ENCODE measurements at places on chromosomes 6 and 20. TPM values are rescaled to one million over a fixed set of nuclear protein-coding genes. Genes with fewer than 3 reads are reported as not detected.

The PNLDC1 gene
- total RNA-seq: not detected

The ZC3H12D gene
- total RNA-seq: 0.17 TPM

The EYA2 gene
- total RNA-seq: 1.0 TPM

The TCP11 gene
- not detected for total RNA-seq

The SFTA2 gene
- not detected for total RNA-seq

The CD83 gene
- total RNA-seq: 2.1 TPM

The TMEM181 gene
- 45.3 TPM for total RNA-seq

The STAU1 gene
- 52.7 TPM for total RNA-seq

DNA sequence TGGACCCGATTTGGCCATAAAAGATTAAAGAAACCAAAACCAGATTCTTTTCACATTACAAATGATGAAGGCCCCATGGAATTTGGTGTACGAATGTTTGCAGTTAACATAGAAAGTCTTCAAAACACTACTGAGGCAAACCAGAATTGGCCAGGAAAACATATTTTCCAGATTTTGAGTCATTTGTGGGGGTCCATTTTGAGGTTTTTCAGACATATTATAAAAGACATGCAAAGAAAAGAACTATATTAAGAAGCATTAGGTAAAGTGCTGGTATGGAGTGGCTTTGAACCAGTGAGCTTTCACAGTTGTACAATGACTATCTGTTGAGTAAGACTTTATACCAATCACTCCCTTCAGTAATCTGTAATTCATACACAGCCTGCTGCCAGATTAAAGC, 168.9 kb upstream of the COL21A1 start:
- no peak for DNase-seq

DNA sequence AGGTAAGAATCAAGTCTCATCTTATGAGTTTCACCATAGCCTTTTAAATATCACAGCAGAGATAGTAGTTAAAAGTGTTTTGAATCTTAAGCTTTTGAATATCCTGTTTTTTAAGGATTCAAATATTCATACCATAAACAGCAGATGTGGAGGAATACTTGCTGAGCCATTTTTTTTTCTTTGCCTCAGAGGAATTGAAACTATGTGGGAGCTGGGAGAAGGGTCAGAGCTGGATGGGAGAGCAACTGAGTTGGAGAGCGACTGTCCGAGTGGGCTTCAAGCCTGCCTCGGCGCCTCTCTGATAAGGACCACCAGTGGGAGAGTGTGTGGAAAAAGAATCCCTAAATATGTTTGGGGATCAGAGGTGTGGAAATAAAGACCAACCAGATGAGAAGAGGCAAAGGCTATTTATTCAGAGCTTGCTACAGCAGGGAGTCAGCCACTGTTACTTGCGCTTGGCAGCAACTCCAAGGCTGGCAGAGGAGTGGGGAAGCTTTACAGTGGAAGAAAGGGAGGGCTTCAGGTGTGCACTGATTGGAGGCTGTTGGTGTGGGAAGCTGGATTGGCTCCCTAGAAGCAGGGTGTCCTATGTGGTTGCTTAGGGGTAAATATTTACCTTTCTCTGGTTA, 34.3 kb upstream of the MCUR1 start:
- no peak for DNase-seq

DNA sequence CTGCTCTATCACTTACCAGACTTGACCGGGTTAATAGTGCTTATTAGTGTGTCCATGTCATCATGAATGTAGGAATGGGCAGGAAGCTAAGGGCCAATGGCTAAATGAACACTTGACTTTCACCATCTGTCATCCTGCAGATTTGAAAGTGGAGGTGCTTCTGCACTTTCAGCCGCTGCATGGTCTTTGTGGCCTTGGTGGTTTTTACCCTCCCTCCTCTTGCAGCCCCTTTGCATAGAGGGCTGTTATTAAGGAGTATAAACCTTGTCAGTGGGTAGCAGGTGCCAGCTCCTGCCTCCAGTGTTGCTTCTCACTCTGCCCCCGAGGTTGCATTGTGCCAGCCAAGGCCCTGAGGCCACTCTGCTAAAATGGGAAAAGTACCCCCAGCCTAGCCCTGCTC, 122.2 kb upstream of the TNFAIP3 start:
- DNase-seq: no peak

- DNase-seq: no peak
Measured at GRCh38 chr6:168862346-168862980, 391.2 kb downstream of the THBS2 start.

DNA sequence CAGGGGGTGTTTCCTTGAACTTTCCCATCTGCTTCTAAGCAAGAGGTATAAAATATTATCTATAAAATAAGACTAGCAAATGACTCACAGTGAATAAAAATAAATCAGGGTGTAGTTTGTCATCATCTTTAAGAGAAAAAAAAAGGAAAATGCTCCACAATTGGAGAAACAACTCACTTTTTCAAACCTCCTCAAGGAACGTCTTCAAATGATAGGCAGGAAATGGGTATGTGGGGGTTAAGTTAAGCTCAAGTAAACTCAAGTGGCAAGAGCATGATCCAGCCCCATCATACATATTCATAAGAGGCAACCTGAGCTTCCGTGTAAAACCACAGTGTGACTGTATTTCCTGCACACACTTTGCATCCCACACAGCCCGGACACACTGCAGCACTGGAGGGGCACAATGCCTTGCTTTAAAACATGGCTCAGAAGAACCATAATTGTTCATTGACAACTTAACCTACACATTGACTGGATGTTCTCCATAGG, 58.5 kb upstream of the CEP85L start:
- peak; percentile 82 for DNase-seq

- DNase-seq: no peak
Measured at GRCh38 chr20:47466704-47467459, 34.8 kb upstream of the NCOA3 start.

GRCh38 chr20:24289737-24290481, 179.5 kb upstream of the SYNDIG1 start:
- no peak for DNase-seq

DNA sequence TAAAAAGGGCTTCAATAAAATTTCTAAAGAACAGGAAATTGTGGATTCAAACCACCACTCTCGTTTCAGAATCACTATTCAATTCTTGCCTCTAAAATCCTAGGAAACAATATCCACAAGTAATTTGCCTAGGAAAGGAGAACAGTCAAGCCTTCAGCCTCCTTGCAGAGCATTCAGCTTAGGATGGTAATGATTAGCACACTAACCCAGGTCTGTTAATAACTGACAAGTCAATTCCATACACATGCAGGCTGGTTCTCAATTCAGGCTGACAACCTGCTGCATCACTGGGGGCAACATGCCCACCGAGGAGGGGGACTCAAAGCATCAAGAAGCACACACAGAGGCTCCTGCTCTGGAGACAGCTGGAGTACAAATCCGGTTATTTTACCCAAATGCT, 57.6 kb downstream of the GMDS start:
- no peak for DNase-seq

- peak; percentile 44 for DNase-seq
Measured at GRCh38 chr20:55211481-55211880, 736.1 kb downstream of the DOK5 start.

DNA sequence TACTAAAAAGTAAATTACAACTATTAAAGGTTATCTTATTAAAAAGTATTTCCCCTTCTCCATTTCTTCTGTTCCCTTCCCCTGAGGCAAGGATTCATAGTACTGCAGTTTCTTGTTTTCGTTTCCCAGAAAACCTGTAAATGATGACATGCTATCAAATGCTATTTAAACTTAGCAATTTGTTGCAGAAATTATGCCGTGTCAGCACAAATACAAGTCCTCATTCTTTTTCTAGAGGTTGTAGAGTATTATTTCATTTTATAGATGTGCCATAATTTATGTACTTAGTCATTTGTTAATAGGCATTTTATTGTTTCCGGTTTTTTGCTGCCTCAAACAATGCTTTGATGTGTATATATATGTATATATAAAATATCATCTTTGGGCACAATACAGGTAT, 268.4 kb downstream of the PLCB1 start:
- no peak for DNase-seq

GRCh38 chr6:170139531-170139930, 151.3 kb downstream of the DLL1 start:
- DNase-seq: no peak

- DNase-seq: no peak
Measured at GRCh38 chr6:42383421-42384205, 68.1 kb downstream of the TRERF1 start.

- no peak for DNase-seq
Measured at GRCh38 chr6:43801495-43802181, 31.6 kb downstream of the VEGFA start.

- no peak for DNase-seq
Measured at GRCh38 chr6:40634429-40634828, 47.3 kb upstream of the LRFN2 start.

DNA sequence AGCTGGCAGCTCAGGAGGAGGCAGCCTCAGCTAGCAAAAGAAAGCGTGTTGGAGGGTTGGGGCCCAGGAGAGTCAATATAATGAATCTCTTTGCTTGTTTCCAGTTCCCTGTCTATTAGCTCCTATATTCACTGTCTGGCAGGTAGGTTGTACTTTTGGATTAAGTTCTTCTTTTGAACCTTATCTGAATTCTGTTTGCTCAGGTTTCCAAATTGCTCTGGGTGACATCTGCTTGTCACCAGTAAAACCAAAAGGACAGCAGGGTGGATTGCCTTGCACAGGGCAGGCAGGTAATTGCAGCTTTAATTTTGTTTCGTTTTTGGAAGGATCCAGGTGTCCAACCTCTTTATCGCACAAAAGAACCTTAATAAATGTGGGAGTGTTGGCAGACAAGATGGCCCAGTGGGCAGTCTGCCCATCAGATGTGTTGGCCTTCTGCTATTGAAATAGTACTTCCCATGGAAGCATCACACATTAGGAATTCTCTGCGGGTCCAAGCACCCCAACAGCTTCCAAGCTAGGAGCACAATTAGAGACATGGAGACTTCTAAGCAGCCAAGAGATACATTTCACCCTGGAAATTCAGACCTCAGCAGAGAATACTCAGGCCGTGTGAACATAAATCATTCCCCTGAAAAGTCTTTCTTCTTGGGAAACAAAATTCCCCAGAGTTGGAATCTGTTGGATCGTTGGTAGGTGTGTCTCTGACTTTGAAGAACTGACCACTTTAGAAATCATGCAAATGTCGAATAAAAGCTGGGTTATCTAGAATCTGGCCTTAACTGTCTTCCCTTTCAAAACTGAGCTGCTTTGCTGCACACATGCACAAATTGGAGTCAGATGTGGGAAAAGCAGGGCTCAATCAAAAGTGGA, 286.9 kb upstream of the BMP2 start:
- DNase-seq: no peak

DNA sequence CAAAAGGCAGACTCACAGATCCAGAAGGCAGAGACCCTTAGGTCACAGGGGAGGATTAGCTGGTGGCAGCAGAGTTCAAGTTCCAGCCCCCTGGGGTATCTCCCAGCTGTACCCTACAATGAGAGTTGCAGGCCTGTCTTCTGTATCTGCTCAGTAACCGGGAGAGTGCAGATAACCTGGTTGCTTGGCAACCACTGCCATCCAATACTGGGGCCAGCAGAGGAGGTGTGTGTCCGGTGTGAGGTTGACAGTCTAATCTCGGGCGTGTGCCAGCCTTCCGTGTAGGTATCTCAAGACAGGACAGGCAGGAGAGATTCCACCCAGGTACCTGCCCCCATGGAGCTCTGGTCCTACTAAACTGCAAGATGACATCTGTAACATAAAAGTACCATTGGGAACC, 56.6 kb upstream of the TBC1D7 start:
- no peak for DNase-seq

All from mammary epithelial cell (primary cell).